ENCODE measurements at places on chromosomes 16 and 17.
A peak's percentile ranks its signal among the peaks of the same experiment; 100 is the strongest.

DNA sequence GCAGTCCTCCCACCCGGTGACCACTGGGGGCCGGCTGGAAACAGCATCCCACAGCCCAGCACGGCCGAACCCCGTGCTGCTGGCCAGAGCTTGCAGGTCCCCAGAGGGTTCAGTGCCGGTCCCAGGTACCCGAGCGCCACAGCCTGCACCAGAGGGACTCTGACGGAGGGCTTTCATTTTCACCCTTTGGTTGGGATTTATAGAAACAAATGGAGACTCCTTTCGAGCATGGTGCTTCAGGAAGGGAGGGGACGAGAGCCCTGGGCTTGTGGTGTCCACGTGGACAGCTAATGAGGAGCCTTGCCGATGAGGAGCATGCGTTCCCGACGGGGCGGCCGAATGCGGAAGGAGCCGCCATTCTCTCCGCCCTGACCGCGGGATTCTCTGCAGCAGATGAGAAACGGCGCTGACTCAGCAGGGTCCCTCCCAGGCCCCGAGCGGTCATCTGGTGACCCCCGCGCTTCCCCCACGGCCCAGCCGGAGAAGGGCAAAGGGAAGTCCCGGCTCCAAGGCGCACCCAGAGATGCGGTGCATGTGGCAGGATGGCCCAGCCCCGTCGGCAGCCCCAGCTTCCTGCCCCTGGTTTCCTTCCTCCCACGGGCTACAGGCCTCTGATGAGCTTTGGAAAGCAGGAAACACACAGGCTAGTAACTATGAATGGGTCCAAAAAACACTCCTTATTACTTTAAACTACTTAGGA, 9.8 kb downstream of the SLC38A10 start:
- DNase-seq, result peak; percentile 34

GRCh38 chr17:53499277-53499676, 323.4 kb upstream of the KIF2B start:
- no peak for DNase-seq

DNA sequence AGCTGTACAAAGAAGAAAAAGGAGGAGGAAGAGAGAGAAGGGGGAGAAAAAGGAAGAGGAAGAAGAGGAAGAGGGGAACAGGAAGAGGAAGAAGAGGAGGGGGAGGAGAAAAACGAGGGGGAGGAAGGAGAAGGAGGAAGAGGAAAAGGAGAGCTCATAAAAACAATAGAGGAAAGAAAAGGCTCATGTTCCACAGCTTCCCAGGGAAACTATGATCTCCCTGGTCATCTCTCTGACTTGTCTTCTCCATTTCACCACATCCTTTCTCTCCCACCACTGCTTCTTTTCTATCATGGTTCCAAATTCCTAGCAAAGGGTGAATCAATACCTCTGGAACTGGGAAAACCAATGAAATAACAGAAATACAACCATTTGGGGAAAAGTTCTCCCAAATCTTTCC, 254.1 kb upstream of the ERCC4 start:
- no peak for DNase-seq

DNA sequence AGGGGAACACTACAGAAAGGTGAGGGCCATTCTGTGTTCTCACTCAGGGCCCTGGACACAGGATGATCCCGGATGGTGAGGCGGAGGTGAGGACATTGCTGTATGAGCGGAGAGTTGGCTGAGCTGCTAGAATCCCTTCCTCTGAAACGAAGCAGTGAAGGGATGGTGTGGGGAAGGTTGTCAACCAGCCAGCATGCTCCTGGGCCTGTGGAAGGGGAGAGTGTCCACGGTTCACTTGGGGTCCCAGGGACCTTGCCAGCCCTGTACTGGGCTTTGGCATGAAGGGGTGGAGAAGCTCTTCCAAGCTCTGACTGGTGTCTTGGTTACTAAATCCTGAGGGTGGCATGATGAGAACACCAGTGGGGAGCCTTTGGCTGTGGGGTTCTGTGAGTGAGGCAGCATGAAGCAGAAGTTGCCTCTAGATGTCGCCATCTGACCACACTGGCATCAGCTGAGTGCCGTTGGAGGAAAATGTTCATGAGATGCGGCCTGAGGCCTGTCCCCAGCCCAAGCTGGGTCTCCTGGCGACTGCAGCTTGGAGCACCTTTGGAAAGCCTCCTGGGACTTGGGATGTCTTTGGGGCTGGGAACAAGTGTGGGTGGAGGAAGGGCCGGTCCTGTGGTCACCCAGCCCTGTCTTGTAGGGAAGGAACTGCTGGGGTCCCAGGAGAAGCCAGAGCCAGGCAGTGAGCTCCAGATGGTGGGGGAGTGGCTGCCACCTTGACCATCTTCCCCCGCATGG, 14.8 kb downstream of the PDP2 start:
- peak; percentile 57 for DNase-seq

DNA sequence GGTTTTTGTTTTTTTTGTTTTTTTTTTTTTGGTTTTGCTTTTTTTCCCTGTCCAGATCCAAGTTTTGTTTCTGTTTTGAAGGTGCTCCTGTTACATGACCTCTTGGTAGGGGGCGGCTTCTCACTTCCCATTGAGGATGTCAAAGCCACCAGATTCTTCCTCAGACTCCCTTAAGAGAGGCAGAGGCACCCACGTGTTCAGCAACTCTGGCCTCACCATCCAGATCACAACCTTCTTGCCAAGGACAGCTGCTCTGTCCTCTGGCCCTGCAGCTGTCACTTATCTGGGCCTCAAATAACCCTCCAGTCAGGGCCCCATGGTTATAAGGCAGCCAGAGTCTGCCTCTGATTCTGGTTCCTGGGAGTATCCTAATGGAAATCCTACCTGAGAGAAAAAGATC, 208.5 kb downstream of the STX8 start:
- DNase-seq, result no peak

- no peak for DNase-seq
Observed at GRCh38 chr17:45234641-45235415, 13.1 kb downstream of the FMNL1 start.
